ENCODE measurements at places on chromosomes 5 and 9.

- DNase-seq, result no peak
These were observed 10.8 kb upstream of the ARSI start for GRCh38 chr5:150313501-150313900.

DNA sequence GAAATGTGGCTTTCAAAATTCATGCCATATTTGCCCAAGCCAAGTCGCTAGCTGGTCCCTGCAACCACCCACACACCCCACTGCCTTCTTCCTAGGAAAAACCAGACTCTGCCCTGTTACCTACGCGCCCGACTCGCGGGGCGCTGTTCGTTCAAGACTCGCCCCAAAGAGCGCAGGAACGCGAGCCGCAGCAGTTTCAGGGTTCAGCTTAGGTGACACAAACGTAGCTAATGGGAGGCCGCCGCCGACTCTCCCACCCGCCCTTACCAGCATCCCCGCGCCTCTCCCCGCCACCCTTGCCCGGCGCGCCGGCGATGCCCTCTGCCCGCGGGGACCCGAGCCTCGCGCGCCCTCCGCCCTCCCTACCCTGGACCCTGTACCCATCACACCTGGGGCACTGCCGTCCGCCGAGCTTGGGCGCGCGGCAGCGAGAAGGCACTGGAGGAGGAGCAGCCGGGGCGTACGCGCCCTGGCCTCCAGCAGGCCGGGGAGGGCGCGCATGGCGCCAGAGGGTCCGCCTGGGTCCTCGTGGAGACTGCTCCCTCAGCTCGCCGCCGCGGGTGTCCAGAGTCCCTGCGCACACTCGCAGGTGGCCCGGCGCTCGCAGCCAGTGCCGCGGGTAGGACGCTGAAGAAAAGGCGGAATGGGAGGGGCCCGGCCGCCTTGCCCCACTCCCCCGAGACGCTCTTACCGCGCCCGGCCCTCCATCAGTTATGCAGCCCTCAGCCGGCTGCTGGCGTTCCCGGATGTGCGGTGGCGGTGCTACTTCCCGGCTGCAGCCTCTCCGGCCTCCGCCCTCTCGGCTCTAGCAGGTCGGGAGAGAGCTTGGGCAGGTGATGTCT lies at the start of gene EMB:
TSS of gene EMB (minus strand) at position 638 of the 842 bp plus-strand sequence. CDS start at position 501, 137 bp downstream.
- DNase-seq, result peak; percentile 16

DNA sequence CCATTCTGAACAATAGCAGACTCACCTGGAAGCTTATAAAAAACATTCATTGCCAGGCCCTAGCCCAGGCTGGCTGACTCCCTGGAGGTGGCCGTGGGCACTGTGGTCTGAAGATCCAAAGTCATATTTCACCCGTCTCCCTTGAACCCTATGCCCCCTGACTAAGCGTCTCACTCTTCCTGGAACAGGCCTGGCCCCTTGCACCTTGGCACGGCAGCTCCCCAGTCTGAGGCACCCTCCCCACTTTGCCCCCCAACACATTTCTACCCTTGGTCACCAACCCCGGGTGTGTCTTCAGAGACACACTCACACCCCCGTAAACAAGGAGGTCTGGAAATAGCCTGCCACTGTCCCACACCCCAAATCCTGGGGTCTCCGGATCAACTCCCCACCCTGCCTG lies 68.6 kb upstream of the LMX1B start:
- DNase-seq, result no peak

GRCh38 chr9:93159601-93160471 lies 24.1 kb upstream of the WNK2 start:
- peak; percentile 31 for DNase-seq

DNA sequence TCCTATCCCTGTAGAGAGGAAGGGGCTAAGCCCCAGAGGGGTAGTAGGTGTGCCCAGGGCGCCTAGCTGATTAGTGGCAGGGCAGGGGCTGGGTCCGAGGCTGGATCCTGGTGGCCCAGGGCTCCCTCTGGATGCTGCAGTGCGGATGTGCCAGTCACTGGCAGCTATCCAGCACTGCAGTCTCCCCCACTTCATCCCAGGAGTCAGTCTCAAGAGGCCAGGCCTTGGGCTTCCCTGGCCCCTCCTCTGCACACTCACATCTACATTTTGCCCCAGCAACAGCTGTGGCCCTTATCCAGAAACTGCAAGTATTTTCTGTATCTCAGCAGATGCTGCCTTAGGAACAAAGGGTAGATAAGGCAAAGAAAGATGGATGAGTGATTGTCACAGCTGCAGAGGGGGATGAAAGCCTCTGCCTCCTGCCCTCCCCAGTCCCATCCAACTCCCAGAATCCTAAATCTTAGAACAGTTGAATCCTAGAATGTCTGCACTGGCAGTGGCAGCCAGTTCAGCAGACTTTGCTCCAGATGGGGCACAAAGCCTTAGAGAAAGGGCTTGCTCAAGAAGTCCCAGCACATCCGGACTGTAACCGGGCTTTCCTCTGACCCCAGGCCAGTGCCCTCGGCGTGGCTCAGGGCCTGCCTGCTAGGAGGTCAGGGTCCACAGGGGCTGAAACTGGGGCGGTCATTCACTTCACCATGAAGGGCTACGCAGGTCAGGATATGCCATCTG lies 1.6 kb downstream of the ANXA6 start:
- peak; percentile 8 for DNase-seq

DNA sequence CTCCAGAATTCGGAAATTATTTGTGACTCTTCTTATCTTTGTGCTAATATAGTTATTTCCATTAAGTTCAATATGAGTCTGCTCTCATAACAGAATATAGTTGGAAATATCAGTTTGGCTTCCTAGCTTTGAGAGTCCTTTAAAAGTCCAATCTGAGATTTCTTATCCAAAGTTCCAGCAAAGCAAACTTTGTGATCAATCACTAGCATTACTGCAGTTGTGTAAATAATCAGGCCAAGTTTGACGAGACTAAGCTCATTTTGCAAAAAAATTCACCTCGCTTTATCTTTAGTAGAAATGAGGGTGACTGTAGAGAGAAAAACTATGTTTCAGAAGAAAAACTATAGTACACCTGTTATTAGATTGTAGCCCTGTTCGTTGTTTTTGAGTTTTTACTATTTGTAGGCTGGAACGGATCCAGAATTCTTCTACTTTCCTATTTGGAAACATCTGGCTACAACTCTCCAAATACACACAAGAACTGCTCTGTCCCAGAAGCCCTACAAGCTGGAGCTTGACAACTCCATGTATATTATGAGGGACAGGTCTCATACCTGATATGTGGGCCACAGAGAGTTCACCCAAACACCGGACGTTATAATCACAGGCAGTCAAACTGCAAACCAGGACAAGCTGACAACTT lies 47.8 kb downstream of the RAPGEF1 start:
- no peak for DNase-seq

- no peak for DNase-seq
These were observed 326.5 kb upstream of the PRR16 start for GRCh38 chr5:120137582-120137981.

GRCh38 chr9:17669206-17669605 lies 90.3 kb downstream of the SH3GL2 start:
- no peak for DNase-seq

- no peak for DNase-seq
These were observed 54.4 kb downstream of the FSD1L start for GRCh38 chr9:105502276-105502675.

GRCh38 chr9:114207034-114207810 lies 51.9 kb downstream of the COL27A1 start:
- DNase-seq, result no peak
